ENCODE measurements at places on chromosomes 16 and 17.
A peak's percentile ranks its signal among the peaks of the same experiment; 100 is the strongest.

- H3K27me3 ChIP-seq: no peaks in the 10 kb centered on the region
- H3K4me1 ChIP-seq: no peaks in the 10 kb centered on the region
- no peak overlapping the region for H3K27ac ChIP-seq
- no peaks in the 10 kb centered on the region for H3K36me3 ChIP-seq
- peak overlapping the region; percentile 20 for H3K4me3 ChIP-seq
Measured at GRCh38 chr16:80996688-80997138, 10.0 kb downstream of the CMC2 start.

DNA sequence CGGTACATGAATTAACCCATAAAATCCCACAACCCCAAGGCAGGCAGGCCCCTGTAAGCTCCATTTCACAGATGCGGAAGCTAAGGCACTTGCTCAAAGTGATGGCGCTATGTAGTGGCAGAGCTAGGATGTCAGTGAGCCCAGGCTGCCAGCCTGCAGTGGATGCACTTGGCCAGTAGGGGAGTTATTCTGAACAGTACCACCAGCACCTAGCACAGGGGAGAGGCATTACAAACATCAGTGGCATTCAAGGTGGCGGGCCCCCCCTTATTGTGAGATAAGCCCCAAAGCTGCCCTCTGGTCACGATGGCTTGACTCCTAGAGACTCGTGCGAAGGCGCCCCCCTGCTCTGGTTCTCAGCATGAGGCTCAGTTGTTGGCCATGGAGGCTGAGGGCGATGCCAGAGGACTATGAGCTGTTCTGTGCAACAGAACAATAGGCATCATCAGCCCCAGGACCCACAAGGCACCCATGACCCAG, 33.8 kb downstream of the GTF3C1 start:
- H3K27ac ChIP-seq: no peak overlapping the region
- H3K4me3 ChIP-seq: no peak overlapping the region
- DNase-seq: no peak

DNA sequence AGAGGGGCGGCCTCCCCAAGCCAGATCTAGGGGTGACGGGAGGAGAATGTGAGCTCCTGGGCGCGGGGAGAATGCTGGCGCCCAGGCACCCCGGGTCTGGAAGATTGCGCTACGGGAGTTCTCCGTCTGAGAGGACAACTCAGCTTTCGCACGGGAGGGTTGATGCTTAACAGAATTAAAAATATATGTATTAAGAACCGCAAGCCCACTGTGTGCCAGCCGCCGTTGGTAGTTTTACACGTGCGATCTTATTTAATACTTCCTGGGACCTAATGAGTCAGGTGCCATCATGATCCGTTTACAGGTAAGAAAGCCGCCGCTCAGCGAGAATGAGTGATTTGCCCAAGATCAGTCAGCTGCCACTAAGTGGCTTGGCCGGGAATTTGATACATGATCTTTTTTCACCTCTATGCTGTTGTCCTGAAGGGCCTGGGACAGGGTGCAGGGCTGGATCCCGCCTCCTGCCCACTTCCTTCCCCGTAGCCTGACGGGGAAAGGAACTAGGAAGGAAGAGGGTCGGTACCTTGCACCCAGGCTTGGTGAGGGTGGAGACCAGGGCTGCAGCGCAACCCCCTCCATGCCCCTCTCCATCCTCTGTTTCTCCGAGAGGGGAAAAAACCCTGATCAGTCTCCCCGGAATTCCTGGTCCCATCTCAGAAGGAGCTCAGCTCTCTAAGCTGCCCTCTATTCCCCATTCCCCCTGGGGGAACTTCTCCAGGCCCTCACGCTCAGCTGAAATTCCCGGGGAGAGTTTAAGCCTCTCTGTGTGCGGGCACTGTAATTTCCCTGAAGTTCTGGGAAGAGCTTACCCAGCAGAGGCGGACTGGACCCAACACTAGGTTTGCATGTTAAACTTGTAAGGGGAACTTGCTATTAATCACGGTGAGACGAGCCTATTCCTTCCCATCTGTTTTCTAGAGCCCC, 983 bp downstream of the VAT1L start:
- H3K27ac ChIP-seq: no peak overlapping the region
- no peak for DNase-seq
- peak overlapping the region; percentile 60 for H3K4me3 ChIP-seq
- H3K4me1 ChIP-seq: no peaks in the 10 kb centered on the region
- H3K36me3 ChIP-seq: no peaks in the 10 kb centered on the region
- no peaks in the 10 kb centered on the region for H3K27me3 ChIP-seq

DNA sequence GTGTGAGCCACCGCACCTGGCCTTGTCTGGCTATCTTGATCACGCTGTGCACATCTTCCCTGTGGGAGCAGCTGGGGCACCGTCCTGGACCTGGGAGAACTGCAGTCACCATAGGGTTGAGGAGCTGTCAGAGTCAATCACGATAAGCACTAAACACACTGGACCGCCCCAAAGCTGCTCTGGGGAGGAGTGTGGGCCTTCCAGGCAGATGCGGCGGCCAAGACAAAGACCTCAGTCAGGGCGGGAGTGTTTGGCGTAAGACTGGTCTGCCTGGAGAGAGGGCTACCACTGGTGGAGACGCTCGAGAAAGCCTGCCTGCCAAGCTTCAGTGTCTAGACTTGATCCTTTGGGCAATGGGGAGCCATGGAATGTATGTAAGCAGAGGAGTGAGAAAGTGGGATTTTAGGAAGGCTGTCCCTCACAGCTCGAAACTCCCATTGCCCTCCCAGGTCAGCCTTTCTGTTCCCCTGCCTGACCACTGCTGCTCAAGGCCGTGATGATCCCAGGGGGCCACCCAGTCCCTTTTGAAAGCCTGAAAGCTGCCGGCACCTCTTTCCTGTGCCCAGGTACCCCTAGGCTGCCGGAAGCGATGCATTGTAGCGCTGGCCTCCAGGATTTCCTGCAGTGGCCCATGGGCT, 29.3 kb upstream of the CIBAR2 start:
- DNase-seq: no peak
- H3K4me1 ChIP-seq: peaks cover under 1% of the 10 kb centered on the region

GRCh38 chr16:50670476-50670875, 10.6 kb downstream of the SNX20 start:
- H3K36me3 ChIP-seq: no peaks in the 10 kb centered on the region
- H3K4me3 ChIP-seq: no peak overlapping the region
- H3K27ac ChIP-seq: no peak overlapping the region
- DNase-seq: no peak
- no peaks in the 10 kb centered on the region for H3K27me3 ChIP-seq
- H3K4me1 ChIP-seq: no peaks in the 10 kb centered on the region

- H3K36me3 ChIP-seq: no peaks in the 10 kb centered on the region
- DNase-seq: peak; percentile 94
- peak within 1 kb of the TSS; percentile 73 for H3K27ac ChIP-seq
Measured at GRCh38 chr16:69754469-69755310, at the start of gene NOB1. Gene NOB1 (minus strand): TSS chr16:69754926. CDS start chr16:69754910, 16 bp downstream.

- H3K27me3 ChIP-seq: no peaks in the 10 kb centered on the region
- H3K27ac ChIP-seq: no peak overlapping the region
- H3K36me3 ChIP-seq: no peaks in the 10 kb centered on the region
- H3K4me3 ChIP-seq: no peak overlapping the region
- H3K4me1 ChIP-seq: no peaks in the 10 kb centered on the region
- no peak for DNase-seq
Measured at GRCh38 chr16:10253409-10253808, 71.2 kb upstream of the GRIN2A start.

DNA sequence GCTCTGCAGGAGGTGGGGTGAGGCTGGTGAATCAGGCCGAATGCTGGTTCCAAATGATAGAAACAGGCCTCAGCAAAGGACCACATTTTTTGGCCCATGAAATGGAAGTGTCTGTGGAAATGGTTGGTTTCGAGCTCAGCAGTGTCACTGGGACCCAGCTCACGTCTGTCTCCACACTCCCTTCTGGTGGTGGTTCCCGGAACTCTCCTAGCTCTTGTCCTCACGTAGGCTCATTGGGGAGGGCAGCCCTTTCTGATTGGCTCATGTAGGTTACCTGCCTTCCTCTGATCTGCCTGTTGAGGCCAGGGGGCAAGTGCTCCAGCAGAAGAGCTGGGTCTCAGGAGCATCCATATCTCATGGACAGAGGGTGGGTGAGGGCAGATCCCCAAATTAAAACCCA, 4.0 kb downstream of the ALG1 start:
- no peaks in the 10 kb centered on the region for H3K36me3 ChIP-seq
- H3K4me3 ChIP-seq: no peak overlapping the region
- no peak overlapping the region for H3K27ac ChIP-seq
- DNase-seq: no peak
- H3K4me1 ChIP-seq: no peaks in the 10 kb centered on the region

Data from breast epithelium (tissue), 4 donors.